ENCODE measurements at places on chromosomes 5 and 9.

- DNase-seq: no peak
Observed at GRCh38 chr9:7816021-7816420, 16.4 kb upstream of the DMAC1 start.

DNA sequence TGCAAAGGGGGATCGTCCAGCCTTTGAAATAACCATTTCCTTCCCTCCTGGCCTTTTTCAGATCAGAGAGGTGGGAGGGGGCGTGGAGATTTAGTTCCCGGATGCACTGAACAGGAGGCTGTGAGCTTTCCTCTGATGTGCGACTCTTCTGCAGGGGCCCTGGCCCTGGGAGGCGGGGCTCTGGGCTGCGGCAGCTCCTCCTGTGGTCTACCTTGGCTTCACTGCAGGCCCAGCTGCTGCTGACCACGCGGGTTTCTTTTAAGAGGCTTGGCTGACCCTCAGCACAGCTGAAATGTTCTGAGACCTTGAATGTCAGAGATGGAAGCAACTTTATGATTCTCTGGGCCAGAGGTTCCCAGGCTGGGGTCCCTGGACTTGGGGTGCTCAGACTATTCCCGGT is 27.0 kb upstream of the COL15A1 start:
- no peak for DNase-seq

DNA sequence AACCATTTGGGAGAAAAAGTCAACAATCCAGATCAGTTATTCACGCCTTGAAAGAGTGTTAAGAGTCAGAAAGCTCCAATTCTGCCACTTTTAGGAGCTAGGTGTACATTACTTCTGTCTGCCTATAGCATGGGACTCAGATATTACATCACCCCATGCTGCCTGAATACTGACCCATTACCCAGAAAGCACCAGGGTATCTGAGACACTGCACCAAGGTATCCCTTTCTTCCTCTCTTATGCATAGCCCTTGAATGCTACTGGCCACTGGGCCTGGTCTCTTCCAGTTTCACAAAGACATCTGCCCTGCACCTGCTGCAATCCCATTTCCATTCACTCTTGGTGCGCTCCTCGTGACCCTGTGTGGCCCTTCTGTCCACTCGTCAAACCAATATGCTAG is 2.6 kb downstream of the STRBP start:
- DNase-seq: peak; percentile 23

DNA sequence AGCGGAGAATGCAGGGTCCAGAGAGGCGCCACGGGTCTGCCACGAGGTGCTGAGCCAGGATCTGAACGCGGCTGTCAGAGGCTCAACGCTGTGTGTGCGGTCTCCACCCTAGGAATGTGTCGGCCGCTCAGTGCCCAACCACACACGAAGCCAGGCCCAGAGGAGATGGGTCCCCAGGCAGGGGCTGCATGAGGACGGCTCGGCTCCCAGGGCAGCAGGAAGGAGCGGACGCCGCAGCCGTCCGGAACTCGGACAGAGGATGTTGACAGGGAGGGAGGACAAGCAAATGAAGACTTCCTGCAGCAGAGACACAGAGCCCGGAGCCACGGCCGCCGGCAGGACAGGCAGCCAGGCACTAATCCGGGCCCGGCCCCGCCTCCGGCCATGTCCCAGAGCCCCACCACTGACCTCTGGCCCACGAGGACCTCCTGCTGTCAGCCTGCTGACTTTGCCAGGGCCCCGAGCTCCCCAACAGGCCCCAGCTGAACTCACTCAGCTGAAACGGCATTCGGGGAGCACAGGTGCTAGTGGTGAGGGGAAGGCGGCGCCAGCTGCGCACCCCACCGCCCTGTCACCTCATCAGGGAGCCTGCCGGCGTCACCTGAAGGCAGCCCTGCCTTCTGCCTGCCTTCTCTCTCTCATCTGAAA is 12.7 kb downstream of the VAV2 start:
- no peak for DNase-seq

- no peak for DNase-seq
Observed at GRCh38 chr9:752681-753200, 88.8 kb upstream of the DMRT1 start.

DNA sequence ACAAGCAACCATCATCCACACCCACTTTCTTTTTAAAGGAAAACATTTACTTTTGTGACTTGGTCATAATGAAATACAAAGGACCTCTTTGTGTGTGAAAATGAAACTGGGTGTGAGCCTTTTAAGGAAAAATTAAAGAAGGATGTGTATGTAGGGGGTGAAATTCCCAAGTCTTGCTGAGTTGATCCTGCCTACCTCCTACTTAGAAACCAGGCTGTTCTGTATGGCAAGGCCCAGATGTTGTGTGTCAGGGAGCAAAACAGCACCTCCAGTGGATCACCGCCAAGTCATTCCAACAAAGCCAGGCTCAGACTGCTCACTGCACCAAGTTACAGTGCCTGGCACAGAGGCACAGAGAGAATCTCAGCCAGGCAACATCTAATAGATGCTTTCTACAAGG is 198.5 kb upstream of the FBN2 start:
- DNase-seq: no peak

DNA sequence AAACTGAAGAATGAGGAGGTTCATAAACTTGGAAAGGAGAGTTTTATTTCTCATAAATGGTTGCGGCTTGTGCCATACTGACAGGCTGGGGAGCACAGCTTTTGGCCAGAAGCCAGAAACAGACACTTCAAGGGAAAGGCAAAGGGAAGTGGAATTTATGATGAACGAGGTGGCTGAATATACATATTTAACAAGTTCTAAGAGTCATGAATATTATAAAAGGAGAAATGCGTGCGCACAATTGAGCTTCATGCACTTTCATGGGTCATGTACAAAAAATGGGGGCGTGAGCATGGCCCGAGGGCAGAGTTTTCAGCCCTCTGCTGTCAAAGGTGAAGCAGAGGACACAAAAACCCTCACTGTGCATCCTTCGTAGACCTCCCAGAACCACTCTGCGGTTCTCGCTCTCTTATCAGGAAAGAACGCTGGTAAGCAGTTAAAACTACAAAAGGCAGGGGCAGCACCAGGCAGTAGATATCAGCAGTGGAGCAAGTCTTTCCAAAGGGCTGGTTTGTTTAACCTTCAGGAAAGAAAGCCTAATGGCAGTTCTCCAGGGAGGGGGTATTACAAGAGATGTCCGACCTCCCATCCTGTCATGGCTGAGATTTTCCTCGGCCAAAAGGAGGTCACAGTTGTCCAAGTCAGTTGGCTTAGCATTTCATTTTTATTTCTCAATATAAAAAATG is 29.0 kb downstream of the AUH start:
- no peak for DNase-seq

GRCh38 chr5:179716286-179716685 is 16.3 kb upstream of the MAML1 start:
- no peak for DNase-seq

- DNase-seq: no peak
Observed at GRCh38 chr9:87529671-87530070, 32.0 kb downstream of the DAPK1 start.

DNA sequence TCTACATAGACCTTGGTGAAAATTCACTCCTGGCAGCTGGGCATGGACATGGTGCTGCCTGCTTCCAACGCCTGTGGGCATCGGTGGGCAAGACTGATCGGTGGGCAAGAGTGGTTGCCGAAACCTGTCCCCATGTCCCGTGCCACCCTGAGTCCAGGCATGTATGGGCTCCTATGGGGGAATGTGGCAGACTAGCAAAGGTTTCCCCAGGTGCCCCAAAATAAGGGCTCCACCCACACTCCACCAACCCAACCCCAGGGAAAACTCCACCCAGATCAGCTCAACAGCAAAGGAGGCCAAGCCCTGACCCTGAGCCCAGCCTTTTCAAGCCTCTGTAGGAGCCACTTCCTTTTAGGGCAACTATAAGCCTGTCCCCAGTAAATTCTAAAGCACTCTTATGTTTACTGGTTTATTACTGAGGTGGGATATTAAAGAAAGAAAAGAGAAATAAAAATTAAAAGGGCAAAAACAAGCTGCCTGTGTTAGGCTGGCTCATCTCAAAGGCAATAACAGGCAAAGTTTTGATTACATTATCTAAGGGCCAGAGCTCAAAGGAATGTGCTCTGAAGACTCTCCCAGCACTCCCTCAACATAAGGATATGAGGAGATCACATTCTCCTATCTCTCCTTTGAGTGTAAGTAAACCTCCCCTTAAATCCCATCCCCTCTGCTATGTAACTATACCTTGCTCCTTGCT is 8.9 kb upstream of the SPATA31E1 start:
- DNase-seq: no peak

DNA sequence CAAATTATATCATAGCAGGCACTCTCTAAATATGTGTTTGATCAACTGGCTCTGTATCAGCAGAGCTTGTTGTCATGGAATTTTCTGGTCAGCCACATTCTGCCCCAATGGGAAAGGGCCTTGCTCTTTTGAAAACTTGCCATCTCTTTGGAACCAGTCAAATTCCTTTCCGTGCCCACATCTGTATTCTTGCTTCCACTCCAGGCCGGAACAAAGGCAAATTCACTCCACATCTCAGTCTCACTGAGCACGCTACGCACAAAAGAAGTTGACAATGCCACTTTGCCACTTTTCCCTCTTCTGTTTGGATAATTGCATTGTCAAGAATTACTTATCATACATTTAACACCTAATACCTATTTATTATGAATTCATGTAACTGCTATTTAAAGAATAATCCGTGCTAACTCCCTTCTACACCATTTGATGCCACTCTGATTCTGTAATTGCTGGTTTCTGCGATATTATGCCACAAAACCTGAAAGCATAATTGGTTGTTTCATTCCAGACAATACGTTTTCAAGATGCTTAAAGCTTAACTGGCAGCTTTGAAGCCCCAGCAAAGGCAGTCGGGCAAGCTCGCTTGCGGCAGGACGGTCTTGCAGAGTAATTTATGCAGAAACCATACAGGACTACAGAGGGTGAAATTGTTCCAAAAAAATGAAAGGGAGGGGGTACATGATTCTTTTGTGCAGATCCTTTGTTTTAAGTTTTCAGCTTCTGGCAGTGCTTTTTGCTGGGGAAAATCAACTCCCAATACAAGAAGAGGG is 277.7 kb downstream of the MSX2 start:
- no peak for DNase-seq

GRCh38 chr5:127153031-127153430 is 79.7 kb upstream of the C5orf63 start:
- DNase-seq: no peak

DNA sequence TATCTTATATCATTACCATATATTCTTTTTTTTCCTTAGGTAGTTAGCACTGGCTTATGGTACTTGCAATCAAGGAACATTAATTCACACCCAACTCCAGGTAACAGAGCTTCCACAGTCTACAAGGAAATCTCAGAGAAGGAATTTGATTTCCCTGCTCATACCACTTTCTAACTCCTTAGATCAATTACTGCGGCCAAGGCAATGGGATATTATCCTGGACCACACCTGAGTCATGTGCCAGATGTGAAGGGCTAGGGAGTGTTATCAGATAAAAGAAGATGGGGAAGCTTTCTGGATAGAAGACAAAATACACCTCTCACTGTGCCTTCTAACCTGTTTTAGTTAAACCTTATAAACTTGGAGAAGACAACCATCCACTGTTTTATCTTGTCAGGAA is 181.2 kb downstream of the CCDC192 start:
- no peak for DNase-seq

DNA sequence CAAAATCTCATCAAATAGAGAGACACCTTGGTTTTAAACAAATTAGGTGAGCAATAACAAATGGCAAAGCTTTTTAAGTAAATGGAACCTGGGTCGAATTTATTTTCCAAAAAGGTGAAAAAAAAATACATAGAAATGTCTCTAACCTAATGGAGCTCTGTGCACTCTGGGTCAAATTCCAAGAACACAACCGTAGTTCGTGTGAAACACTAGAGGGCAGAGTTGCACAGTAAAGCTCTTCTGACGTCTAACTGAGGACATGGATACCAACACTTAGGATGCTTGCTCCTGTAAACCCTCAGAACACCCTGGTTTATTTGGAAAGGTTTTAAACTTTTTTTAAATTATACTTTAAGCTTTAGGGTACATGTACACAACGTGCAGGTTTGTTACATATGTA is 18.9 kb downstream of the MARCHF11 start:
- DNase-seq: peak; percentile 77

- no peak for DNase-seq
Observed at GRCh38 chr5:2991884-2992283, 240.4 kb upstream of the IRX2 start.

DNA sequence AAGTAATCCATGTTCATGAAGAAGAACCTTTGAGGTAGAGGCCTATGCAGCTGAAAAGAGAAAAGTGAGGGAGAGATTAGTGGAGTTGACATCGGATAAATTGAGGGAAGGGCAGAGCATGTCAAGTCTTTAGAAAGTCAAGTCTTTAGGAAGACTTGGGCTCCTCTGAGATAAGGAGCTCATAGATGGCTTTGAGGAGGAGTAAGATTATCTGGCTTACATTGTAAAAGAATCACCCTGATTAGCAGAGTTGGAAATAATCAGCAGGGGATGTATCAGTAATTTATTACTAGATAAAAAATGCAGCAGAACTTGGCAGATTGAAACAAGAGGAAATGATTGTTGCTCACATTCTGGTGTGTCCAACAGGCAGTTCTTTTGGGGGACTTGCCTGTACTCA is 727.2 kb upstream of the WWC1 start:
- no peak for DNase-seq

DNA sequence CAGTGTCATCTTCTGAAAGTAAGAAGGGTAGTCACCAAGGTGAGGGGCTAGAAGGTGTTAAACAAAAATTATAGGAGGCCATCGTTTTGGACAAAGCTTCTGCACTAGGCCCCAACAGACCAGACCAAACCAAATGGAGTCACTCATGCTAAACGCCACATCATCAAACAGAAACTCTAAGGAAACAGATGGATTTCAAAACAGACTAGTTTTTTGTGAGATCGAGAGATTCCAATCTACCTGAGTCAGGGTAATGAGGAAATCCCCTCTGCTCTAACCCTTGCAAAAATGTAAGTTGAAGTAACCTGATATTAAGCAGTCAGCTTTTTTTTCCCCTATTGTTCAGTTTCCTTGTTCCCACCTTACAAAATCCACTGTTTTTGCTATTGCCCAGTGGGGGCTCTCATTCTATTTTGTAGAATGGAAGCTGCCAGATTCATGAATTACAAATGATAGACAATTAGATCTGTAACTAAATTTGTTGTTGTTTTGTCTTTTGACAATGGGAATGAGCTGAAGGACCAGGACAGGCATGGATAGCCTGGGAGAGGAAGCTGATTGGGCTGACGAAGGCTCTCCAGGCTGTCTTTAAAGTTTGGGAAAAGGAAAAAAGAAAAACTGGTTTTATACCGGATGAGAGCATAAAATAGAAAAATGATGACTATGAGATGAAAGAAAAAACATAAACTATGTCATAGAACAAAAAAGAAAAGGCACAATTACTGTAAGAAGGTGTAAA is 94.7 kb upstream of the ADAMTSL1 start:
- no peak for DNase-seq

DNA sequence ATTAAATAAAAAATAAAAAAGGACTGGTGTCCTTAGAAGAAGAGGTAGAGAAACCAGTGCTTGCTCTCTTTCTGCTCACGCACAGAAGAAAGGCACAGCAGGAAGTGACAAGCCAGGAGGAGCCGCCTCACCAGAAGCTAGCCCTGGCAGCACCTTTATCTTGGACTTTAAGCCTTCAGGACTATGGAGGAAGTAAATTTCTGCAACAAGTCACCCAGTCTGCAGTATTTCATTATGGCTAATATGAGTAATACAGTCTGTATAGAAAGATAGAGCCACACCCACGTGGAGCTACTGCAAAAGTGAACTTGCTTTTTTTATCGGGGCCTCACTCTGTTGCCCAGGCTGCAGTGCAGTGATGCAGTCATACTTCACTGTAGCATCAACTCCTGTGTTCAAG is 68.4 kb downstream of the PDZD2 start:
- no peak for DNase-seq
